Activated naive CD4-positive, alpha-beta T cell treated with anti-CD3 and anti-CD28 coated beads for 36 hours (primary cell): ENCODE measurements at places on chromosomes 7 and 10.
A peak's percentile ranks its signal among the peaks of the same experiment; 100 is the strongest.

DNA sequence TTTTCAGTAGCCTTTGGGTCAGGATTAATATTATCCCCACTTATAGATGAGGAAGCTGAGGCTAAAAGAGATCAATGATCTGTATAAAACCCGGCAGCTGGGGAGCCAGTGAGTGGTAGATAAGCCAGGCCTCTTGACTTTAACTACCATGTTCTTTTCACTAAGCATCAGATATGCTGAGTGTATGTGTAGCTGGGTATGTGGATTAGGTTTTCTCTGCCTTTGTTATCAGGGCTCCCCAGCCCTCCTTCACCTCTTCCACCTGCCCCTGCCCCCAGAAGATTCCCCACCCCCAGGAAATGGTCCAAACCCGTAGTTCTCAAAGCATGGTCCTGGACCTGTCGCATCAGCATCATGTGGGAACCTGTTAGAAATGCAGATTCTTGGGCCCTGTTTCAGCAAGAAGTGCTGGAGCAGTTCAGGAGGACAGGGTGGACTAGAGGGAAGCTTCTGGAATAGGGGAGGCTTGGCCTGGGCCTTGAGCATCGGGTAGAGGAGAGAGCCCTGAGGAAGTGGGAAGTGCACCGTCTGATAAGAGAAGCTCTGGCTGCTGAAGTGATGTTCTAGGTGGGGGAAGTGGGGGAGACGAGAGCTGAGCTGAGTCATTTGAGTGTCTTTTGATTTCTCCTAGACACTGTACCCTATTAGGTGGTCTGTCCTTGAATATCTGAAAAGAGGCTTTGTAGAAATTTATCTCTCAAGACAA, 101.3 kb downstream of the HIF1AN start:
- DNase-seq: no peak

DNA sequence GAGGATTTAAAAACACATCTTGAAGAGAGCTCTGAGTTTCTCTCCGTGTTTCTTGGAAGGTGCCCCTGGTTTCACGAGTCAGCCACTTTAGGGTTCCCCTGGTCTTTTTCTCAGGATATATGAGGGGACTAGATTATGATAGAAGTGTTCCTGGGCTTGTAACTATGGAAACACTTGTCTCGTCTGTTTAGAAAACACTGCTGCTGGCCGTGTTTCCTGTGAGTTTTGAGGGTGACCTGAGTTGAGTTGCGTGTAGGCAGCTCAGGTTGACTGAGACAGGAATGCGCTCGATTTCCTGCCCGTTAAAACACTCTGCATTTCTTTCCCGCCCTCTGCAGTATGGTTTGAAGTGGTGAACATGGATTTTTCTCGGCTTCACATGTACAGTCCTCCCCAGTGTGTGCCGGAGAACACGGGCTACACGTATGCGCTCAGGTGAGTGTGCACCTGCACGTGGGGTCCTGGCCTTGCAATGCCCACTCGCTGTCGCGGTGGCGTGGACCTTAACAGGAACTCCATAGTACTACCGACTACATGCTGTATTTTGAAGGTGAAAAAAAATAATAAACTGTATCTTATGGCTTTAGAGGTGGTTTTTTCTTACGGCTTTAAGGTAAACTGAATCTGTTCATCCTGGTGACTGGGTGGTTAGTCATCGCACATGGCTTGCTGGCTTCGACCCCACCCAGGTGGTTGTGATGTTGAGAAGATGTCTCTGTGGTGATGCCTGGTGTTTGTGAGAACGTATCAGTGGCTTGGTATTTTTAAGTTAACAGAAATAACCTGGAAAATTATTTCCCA, at the start of gene SUN1:
Gene SUN1 (plus strand): TSS at position 310 of the 801 bp plus-strand sequence. CDS start 49 bp downstream, at position 359.
- peak; percentile 88 for DNase-seq

DNA sequence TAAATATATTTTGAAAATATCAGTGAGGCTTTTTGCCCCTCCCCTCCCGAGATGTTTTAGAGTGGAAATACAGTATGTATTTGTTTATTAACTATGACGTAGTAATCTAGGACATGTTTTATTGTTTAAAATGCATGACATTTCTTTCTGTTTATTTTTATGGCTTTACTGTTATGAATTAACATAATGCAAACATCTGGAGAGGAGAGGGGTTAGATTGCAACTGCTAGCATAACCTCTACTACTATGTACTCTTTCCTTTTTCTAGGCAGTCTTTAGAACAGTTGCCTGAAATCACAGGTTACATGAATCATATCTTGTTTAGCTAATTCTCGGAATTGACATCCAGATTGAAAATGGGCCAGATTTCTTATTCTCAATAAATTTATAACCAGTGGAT, 7.4 kb downstream of the BTAF1 start:
- no peak for DNase-seq

- DNase-seq: no peak
Observed at GRCh38 chr10:126098226-126098581, 201.8 kb downstream of the FANK1 start.

DNA sequence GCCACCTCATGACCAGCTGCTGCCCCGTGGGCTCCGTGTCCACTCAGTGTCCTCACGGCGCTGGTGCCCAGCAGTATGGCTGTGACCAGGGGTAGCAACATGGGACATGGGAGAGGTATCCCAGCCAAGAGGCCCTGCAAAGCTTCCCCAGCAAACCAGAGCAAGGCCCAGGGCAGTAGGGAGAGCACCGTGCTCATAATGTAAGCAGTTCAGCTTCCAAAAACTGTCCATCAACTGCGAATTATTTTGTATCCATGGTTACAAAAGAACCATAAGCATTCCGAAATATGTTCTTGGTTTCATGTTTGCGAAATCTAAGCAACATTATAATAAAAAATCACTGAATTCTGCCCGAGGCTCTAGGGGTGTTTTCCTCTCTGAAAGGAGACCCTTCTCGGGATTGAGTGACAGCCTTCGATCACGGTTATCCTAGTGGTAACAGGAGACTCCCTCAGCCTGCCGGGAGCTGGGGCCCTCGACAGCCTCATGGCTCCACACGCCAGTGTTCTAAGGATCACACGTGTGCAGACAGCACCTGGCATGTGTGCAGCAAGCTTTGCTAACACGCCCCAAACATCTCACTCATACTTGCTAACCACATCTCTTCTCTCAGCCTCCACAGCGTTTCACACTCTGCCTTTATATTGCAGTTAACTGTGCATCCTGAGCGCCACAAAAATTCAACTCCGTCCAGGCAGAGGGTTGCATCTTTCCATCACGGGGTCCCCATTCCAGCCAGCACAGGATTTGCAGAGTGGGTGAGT, 117.6 kb downstream of the DIP2C start:
- no peak for DNase-seq

GRCh38 chr7:87831097-87831496, 45.1 kb downstream of the SLC25A40 start:
- no peak for DNase-seq

DNA sequence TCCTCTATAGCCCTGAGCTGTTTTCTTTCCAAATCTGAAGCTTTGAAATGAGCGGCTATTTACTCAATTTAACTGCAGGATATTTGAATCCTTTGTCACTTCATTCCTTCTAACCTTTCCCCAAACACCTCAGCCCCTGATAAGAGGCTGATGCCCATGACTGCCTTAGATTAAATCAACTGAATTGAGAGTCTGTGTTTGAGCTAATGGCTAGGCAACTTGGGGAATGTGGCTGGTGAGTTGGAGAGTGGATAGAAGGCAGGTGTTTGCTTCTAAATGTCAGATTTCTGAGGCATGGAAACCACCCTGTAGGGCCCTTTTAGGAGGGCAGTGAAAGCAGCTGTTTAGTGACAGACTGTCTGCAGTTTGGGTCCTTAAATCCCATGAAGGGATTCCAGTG, 759.9 kb downstream of the LRMDA start:
- no peak for DNase-seq

DNA sequence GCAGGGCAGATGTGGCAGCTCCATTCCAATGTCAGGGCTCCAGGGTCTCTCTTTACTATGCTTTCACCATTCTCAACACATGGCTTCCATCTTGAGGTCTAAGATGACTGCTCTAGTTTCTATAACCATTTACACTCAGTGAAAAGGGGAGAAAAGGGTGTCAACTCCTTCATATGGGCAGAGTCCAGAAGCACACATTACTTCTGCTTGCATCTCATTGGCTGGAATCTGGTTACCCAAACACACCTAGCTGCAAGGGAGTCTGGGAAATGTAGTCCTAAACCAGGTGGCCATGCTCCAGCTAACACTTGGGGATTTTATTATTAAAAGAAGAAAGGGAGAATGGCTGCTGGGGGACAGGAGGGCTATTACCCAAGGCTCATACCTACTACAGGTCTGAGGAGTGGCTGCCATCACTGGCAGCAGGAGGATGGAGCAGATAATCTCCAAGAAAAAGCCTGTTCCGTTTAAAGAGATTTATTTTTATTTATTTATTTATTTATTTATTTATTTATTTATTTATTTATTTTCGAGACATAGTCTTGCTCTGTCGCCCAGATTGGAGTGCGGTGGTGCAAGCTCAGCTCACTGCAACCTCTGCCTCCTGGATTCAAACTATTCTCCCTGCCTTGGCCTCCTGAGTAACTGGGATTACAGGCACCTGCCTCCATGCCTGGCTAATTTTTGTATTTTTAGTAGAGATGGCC, 29.1 kb upstream of the LBX1 start:
- DNase-seq: no peak

GRCh38 chr7:142522735-142523134, 226.5 kb upstream of the PRSS1 start:
- no peak for DNase-seq

DNA sequence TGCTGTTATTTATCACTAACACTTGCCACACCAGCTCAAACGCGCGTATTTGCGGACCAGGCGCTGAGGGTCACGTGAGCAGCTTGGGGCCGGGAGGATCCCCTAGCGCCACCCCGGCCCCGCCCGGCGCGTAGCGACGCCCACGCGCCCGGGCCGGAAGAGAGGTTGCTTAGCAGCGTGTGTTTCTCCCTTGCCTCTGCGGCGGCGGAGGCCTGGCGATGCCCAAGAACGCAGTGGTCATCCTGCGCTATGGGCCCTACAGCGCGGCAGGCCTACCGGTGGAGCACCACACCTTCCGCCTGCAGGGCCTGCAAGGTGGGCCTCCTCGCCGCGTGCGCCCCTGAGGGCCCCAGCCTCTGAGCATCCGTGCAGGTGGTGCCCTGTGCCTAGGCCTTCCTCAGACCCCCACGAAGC, at the start of gene C10orf53:
Gene C10orf53 (plus strand): TSS at position 172 of the 414 bp plus-strand sequence. CDS start 47 bp downstream, at position 219.
- DNase-seq: peak; percentile 38

- DNase-seq: no peak
Observed at GRCh38 chr10:64040781-64041180, 519.6 kb downstream of the REEP3 start.

DNA sequence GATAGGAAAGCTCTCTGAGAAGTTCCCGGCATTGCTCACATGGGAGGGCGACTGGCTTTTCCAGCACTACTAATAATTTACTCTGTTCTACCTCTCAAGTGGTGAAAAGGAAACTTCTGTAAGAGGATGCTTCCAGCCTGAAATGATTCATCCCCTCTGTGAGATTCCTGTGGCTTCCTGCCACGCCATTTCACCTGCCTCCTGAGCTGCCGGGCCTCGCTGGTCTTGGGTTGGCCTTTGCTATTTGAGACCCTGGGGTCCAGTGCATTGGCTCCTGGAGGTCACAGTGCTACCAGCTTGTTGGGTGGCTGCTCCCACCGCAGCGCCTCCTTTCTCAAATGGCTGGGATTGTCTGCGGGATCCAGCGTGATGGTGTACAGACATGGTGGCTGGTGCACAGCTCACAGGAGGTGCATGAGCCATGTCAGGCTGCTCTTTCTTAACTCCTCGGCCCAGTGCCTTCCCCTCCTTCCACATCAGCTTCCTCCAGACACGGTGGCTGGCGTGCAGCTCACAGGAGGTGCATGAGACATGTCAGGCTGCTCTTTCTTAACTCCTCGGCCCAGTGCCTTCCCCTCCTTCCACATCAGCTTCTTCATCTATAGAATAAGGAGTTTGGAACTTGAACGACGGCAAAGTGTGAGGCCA, 42.9 kb upstream of the PCBD1 start:
- no peak for DNase-seq

DNA sequence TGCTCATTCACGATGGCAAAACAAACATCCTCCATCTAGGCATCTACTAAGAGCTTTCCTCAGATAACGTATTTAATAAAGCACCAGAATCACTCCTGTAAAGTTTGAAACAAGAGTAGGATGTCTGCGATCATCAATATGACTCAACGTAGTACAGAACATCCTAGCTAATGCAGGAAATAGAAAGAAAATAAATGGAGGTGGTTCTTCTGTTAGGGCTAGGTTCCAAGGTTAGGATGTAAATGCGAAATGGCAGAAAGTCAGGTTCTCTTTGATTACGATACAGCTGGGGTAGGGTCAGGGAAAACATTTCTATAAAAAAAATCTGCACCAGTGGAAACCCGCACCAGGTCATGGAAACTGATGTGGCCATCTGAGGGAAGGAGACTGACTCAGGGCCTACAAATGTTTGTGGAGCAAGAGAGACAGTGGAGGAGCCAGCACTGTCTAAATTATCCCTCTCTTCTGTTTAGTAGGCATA, 29.1 kb downstream of the CCDC6 start:
- no peak for DNase-seq

DNA sequence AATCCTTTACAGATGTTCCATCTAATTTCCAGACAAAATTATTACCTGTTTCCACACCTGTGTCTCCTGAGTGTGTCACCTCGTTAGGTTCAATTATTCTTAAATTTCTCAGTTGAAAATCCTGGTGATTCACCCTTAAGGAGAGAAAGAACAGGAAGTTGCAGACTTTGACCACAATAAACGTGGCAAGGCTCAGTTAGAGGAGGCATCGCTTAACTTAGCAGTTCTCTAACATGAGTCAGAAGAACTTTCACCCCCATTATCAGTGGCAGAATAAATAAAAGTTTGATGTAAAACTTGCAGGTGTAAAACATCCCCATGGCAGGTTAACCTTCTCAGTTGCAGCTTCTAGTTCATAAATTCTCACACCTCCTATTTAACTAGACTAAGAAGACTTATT, 8.3 kb downstream of the XPNPEP1 start:
- peak; percentile 72 for DNase-seq

DNA sequence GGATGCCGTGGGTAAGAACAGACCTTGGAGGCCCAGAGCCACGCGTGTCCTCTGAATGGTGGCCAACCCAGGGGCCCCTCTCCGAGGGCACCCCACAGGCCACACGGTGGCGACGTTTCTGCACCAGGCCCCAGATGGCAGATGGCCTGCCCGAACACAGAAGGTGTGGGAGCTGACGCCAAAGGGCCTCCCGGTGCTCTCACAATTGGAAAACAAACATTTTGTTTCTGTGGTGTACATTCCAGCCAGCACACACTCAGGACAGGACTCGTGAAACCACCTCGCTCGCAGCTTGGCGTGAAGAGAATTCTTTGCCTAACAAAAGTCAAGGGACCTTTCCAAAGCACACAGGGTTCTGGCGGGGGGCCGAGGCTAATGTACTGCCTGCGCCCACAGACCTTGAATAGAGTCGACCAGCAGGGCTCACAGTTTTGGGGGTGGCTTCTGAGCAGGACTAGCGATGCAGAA, 112.1 kb downstream of the FAM53B start:
- peak; percentile 52 for DNase-seq

GRCh38 chr10:85175635-85176034, 847.2 kb downstream of the CCSER2 start:
- no peak for DNase-seq

DNA sequence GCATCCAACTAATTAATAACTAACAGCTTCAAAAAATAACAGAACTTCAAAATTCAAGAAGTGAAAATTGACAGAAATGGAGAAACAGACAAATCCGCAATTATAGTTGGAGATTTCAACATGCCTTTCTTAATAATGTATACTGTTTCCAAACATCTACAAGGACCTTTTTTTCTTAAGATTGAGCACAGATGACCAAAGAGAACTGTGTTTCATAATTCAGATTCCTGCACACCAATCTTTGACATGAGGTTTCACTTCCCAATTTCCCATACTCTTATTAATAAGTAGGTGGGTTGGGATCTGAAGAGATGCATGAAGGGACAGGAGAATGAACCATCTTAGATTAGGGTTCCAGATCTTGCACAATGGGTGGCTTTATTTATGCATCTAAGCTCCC, 24.9 kb upstream of the GIMAP7 start:
- no peak for DNase-seq
